ENCODE measurements at places on chromosomes 4 and X.

DNA sequence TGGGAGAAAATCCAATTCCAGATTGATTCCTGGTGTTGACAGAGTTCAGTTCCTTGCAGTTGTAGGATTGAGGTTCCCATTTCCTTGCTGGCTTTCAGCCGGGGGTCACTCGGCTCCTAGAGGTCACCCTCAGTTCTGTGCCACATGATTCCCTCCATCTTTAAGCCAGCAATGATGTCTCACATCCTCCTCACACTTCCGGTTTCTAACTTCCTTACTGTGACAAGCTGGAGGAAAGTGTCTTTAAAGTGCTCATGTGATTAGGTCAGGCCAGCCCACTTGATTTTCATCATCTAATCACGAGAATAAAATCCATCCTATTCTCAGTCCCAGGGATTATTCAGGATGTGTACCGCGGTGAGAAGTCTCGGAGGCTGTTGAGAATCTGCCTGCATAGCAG, 19.4 kb upstream of the SMIM31 start:
- no peak for DNase-seq

DNA sequence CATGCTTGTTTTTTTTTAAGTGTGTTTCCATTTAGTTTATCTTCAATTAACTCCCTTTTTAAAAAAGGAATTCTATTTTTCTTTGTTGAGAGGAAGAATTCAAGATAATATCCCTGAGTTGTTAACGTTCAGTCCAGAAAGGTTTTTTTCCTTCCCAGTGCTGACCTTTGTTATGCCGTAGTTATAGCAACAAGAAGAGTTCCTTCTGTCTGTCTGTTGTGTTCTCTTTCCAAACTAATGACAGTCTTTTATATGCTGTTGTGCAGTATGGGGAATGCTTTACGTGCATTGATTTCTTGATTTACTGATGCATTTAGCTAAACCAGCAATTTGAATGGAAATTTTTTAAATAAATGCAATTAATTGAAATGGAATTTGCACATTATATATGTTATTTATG, 6.6 kb upstream of the CXXC4 start:
- DNase-seq, result no peak

GRCh38 chrX:15913146-15913545, 58.5 kb upstream of the AP1S2 start:
- DNase-seq, result no peak

- no peak for DNase-seq
These were observed 26.4 kb upstream of the PGM2 start for GRCh38 chr4:37799941-37800554.

- DNase-seq, result no peak
These were observed 326.4 kb downstream of the EVC2 start for GRCh38 chr4:5381961-5382441.

GRCh38 chr4:99394896-99395295, 40.2 kb downstream of the ADH7 start:
- no peak for DNase-seq

DNA sequence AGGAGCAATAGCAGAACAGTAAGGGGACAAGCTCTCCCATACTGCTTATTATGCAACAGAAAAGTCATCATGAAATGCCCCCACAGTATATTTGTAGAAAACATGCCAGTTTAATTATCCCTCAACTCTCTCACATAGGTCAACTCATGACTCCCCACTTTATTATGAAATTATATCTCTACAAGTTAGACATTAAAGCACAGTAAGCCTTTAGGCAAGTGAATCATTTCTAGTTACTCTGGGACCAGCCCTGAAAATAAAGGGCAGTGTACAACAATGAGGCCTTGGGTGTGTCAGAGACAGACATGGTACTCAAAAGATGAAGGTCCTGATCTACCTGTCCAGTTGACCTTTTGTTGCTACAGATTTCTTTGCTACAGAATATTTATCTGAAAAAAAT, 191.9 kb downstream of the FBXW7 start:
- no peak for DNase-seq

DNA sequence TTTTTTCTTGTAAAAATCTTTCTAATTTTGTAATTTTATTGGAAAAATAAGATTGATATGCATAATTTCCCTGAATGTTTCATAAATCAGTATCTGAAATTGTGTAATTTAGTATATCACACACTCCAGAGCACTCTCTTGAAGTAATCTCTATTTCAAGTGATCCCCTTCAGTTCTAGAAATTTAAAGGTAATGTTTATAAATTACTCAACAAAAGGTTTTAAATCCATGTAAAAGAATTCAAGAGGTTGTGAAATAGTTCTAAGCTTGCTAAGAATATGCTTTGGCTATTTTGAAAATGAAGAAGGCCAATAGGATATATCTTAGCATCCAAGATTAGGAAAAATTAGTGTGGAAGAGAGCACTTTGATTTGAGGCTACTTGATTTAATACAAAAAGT, 28.2 kb downstream of the SMARCAD1 start:
- DNase-seq, result no peak

DNA sequence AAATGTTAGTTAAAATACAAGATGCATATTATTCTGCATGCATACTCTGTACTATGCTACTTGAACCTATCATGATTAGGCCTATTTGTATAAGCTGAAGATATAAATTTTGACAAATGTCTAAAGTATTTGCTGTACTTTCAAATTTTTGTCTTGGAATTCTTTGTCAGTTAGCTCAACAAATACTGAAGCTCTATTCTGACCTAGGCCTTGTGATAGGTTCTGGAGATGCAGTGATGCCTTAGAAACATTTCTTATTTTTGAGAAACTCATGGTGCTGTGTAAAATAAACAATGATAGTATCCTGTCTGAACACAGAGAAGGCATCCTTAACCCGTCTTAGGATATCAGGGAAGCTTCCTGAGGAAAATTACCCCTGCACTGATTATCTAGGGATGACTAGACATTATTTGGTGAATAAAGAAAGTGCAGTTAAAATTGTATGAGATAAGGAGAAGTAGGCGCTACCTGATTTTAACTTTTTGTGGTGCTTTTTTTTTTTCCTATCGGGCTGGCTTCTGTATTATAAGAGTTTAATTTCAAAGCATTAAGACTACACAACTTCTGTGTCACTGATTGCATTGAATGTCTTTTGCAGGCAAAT, 43.4 kb downstream of the MOB1B start:
- DNase-seq, result no peak

- DNase-seq, result no peak
These were observed 5.9 kb upstream of the MAGEC3 start for GRCh38 chrX:141832247-141832646.

DNA sequence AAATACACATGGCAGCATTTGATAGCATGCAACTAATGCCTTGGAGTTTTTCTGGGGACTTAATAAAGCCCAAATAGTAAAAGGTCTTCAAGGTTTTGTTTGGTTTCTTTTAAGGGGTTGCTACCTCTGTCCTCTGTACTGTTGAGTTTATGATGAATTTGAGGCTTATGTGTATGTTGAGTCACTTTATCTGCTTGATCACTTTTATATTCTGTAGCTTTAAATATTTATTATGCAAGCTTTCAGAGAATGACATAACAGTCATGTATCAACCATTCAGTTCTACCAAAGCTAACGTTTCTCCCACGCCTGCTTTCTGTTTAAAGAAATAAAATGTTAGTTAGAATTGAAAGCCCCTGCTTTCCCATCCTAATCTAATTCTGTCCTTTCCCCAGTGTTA, 122.2 kb downstream of the NHS start:
- DNase-seq, result no peak

DNA sequence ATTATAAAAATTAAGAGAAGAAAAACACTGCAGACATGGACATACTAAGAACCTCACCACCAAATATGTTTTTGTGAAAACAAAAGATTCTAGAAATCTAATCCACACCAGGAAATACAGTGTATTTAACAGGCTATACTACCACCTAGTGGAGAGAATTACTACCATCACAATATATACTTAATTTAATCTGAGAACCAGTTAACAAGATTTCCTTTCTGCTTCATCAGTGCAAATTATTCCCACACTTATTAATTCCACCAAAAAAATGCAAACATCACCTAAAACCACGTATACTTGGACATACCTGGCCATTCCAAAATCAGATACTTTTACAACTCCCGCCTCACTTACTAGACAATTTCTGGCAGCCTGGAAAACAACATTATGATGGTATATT, 7.0 kb upstream of the TXK start:
- DNase-seq, result peak; percentile 9

- no peak for DNase-seq
These were observed 90.4 kb upstream of the EOLA2 start for GRCh38 chrX:150028692-150029091.

GRCh38 chr4:127548990-127549925, 83.5 kb upstream of the INTU start:
- DNase-seq, result no peak

GRCh38 chr4:131499141-131499873, 1649.8 kb upstream of the PCDH10 start:
- DNase-seq, result peak; percentile 30

DNA sequence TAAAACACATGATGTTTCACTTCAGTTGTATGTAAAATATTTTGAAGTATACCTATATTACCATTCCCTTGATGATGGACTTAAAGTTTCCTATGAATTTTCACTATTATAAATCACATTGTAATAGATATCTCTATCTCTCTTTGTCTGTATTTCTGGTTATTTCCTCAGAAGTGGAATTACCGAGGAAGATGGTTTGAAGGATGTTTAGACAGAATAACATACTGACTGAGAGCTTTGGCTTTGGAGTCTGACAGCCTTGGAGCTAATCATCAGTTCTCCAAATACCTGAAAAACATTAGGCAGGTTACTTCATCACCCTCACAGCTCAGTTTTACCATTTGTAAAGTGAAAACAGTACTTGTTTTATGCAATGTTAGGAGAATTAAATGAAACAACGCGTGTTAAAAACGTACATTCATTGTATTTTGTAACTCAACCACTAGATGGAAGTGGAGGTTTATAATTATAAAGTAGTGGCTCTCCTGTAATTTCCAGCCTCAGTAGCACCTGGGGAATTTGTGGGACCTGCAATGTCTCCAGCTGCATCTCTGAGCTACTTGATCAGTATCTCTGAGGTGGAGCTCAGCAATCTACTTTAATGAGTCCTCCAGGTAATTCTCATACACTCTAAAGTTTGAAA, 14.3 kb downstream of the JCHAIN start:
- no peak for DNase-seq

DNA sequence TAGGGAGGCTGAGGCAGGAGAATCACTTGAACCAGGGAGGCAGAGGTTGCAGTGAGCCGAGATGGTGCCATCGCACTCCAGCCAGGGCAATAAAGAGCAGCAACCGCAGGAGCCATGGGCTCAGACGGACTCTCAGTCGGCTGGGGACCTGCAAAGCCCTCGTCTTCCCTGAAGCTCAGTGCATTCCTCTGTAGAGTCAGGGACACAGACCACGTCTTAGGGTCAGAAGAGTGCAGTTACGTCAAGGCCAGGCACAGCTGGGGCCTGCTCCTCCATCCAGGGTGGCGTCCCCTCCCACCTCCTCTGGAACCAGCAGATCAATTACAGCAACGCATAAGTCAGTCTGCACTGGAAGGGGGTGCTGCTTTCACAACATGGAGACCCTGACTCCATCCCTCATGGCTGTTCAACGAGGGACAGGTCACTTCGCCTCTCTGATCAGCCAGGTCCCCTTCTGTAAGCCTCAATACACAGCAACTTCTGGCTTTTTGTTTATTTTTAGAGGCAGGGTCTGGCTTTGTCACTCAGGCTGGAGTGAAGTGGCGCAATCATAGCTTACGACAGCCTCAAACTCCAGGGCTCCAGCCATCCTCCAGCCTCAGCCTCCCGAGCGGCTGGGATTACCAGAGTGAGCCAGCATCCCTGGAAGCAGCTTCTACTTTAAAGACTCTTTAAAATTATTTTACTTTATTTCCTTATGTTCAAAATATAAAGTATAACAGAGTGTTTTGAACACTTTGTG, 76.4 kb downstream of the ZFYVE28 start:
- no peak for DNase-seq

- no peak for DNase-seq
These were observed 30.8 kb upstream of the CXCL8 start for GRCh38 chr4:73709451-73710033.

DNA sequence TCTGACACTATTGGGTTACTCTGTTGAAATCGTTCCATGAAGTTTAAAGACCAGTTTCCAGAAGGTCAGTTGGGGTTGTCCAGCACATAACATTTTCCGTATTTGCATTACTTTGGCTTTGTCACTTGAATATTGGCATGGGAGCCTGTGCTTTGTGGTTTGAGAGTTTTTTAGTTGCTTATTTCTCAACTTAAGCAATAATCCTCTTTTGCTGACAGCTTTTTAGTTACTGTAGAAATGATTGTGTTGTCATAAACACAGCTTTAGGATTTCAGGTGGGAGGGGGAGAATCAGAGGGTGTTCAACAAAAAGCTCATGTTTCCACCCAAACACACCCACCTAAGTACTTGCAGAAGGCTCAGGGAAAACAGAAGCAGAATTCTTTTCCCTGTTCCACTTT, 210.7 kb upstream of the TLL1 start:
- DNase-seq, result no peak

- no peak for DNase-seq
These were observed 519.2 kb downstream of the PCDH10 start for GRCh38 chr4:133668061-133668851.

GRCh38 chr4:181078196-181078595, 1165.0 kb upstream of the TENM3 start:
- DNase-seq, result no peak

DNA sequence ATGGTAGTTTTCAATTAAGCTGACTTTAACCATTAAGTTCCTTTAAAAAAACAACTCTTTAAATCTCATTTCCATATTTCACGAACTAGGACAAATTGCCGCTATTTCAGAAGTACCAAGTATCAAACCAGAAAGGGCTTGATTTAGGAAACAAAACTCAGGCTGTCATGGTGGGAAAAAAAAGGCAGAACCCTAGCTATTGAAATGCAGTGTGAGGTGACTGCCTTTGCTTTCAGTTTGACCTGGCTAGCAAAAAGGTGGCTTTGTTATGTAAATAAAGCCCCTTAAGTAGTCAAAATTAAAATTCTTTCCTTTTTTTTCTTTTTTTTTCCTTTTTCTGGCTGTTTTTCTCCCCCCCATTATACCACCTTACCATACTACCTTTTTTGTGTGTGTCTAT, 40.6 kb upstream of the CYP2U1 start:
- DNase-seq, result no peak

GRCh38 chr4:140800666-140801065, 44.5 kb upstream of the TBC1D9 start:
- no peak for DNase-seq

- DNase-seq, result no peak
These were observed 153.6 kb downstream of the QDPR start for GRCh38 chr4:17358241-17358640.

- DNase-seq, result no peak
These were observed 36.5 kb downstream of the WDR1 start for GRCh38 chr4:10079912-10080588.

DNA sequence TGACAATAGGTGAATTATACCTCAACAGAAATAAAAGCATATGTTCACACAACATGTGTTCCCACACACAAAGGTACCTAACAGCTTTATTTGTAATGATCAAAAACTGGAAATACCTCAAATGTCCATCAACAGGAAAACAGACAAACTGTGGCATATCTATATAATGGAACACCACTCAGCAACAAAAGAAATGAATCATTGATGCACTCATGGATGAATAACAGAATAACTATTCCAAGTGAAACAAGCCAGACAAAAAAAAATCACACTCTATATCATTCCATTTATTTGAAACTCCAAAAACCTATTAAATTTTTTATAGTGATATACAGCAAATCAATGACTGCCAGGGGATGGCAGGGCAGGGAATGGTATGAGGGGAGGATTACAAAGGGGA, 148.1 kb downstream of the PLS3 start:
- DNase-seq, result no peak

Data from GM04503 (cell line).